ENCODE measurements at places on chromosomes 2 and 18.

DNA sequence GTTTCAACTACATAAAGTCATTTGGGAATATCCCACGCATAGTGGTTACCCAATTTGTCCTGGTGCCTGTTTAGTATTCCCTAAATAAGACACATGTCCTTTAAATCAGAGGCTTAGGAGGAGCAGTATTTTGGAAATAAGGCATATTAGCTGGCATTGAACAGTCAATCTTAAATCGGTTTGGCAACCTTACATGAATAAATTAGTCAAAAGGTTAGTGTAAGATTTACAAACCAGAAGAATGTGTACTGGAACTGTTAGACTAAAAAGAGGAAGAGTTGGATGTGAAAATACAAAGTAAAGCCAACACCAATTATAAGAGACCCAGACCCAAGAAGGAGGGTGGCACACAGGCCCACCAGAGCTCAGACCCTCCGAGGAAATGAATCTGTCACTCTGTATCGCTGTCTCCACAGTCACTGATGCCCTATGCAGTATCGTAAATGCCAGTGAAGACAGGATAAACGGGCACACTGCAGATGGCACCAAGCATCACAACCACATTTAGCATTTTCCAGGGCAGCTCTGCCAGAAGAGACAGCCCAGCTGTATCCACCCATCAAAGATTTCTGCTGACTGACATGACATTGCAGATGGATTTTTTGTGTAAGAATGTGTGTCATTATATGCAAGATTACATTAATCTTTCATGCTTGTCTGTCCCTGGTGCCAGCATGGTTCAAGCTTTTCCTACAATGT is 90.4 kb downstream of the CERKL start:
- no peak for DNase-seq

GRCh38 chr2:143522699-143523098 is 393.5 kb downstream of the ARHGAP15 start:
- DNase-seq, result no peak

GRCh38 chr2:10028407-10028987 is 14.9 kb upstream of the KLF11 start:
- no peak for DNase-seq

DNA sequence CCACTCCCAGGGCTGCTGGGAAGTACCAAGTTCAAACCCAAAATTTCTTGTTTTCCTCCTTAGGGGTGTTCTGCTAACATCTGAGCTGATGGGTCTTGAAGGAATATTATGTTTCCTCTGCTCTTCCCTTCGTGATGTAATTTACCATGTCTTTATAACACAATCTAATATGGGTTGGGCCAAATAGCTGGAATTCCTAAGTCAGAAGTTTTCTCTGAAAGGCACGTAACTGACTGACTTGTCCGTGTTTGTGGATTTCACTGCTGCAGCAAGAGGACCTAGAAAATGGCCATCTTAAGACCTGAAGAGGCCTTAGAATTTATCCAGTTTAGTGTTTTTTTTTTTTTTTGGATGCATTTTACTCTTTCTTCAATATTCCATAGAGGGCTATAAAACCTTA is 256.7 kb downstream of the DCDC2C start:
- DNase-seq, result no peak

GRCh38 chr2:26533661-26534060 is 55.7 kb upstream of the OTOF start:
- DNase-seq, result no peak

GRCh38 chr2:39483534-39483933 is 46.4 kb upstream of the MAP4K3 start:
- DNase-seq, result no peak

GRCh38 chr18:63949068-63949737 is at the start of gene HMSD:
HMSD (plus strand) TSS chr18:63949301; CDS start chr18:63953456, 4,155 bp downstream.
- no peak for DNase-seq

DNA sequence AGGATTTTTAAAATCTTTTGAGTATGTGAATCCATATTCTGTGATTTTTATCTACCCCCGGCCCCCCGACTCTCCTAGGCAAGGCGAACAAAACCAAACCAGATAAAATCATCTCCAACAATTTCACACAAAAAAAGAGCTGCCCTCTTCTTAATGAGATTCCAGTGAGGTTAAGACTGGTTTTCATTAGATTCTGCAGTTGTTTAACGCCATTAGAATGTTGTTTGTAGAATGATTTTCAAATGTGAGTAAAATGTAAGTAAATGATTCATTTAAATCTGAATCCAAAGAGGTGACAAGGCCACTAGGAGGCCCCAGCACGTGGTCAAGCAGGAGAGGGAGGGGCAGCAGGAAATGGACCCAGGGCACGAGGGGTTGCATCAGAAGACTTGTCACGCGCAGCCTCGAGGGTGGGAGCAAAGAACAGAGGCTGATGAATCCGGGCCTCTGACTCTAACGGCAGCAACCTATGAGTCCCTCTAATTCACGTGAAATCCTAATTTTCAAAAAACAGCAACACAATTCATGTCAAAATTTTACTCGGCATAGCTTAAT is 24.3 kb upstream of the KLHL29 start:
- DNase-seq, result no peak

DNA sequence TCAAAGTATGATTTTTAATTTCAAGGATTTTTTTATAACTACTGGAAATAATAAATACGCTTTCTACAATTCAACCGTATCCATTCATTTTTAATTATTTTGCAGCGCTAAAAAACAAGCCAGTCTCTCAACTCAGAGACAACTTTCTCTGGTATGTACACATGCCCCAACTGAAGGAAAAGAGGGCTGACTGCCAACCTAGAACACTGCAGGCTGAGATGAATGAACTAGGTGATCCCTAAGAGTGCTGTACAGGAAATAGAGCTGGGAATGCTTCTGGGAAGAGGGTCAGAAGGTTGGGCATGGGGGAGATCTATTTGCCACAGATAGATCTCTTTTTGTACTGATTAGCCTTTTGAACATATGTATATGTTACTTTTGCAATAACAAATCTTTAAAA is 460.1 kb downstream of the NR4A2 start:
- DNase-seq, result no peak

GRCh38 chr2:217800433-217801114 is 202.2 kb downstream of the TNS1 start:
- DNase-seq, result no peak

GRCh38 chr2:157923598-157924217 is 47.6 kb upstream of the ACVR1 start:
- no peak for DNase-seq

GRCh38 chr2:71743995-71744675 is 290.8 kb downstream of the DYSF start:
- DNase-seq, result no peak

DNA sequence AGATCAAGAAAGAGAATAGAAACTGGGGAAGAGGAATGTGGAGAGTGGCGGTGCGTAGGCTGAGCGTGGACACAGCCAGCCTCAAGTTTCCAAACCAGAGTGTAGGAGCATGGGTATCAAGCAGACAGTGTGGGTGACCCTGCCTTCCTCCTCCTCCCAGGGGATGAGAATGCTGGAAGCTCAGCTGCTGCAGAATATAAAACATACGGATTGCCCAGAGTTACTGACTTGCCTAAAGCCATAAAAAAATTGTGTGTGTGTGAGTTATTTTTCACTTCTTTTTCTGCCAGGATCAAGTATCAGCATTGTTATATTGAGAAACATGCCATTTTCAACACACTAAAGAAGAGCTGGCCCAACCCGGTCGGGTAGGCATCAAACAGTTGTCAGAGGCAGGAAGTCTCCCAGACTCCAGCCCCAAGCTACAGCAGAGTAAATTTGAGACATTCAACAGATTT is 333.3 kb upstream of the ACVR2A start:
- peak; percentile 1 for DNase-seq

DNA sequence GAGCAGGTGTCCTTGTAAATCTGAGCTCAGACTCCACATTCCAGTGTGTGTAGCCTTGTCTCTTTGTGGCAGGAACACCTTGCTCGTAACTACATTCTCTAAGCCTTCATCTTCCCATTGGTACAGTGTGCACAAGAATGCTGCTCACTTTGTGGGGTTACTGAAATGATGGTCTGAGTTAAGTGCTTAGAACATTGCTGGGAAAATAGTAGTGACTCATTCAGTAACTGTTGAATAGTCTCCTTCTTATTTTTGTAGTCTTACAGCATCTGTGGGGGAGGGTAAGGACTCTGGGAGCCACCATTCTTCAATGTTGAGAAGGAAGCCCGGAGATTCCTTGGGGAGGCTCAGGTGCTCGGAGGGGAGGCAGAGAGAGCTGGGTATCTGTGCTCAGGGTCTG is 236.0 kb upstream of the HDAC4 start:
- DNase-seq, result no peak

Measured in AG09309 (cell line).